ENCODE measurements at places on chromosomes 5 and 9. TPM values are rescaled to one million over a fixed set of nuclear protein-coding genes. Genes with fewer than 3 reads are reported as not detected.

The PDE6A gene
- polyA plus RNA-seq: not detected

The PIP5KL1 gene
- polyA plus RNA-seq: 1.4 TPM

The DIRAS2 gene
- polyA plus RNA-seq: not detected

The SV2C gene
- not detected for polyA plus RNA-seq

- no peaks in the 10 kb centered on the region for H3K36me3 ChIP-seq
- no peak overlapping the region for H3K27ac ChIP-seq
- no peaks in the 10 kb centered on the region for H3K4me1 ChIP-seq
- no peak overlapping the region for H3K4me3 ChIP-seq
- no peaks in the 10 kb centered on the region for H3K27me3 ChIP-seq
These were observed 495.8 kb downstream of the CHSY3 start for GRCh38 chr5:130400091-130400490.

DNA sequence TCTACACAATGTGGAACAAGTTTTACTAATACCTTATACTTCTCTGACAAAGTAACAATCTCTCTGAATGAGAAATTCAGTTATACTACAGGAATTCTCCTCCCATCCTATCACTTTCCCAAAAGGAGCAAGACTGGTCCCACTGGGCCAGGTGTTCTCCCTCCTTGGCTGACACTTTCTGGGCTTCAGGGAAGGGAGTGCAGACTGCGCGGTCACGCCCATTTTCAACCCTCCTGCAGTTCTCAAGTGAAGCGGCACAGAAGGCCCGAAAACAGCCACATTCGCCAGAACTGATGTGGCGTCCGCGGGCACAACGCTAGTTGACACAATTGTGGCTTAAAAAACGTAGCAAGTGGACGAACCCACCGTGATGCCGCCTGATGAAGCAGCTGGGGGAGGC is 603 bp downstream of the SAXO1 start:
- H3K36me3 ChIP-seq: no peaks in the 10 kb centered on the region
- no peaks in the 10 kb centered on the region for H3K4me1 ChIP-seq
- H3K27me3 ChIP-seq: no peaks in the 10 kb centered on the region
- no peak for DNase-seq
- H3K27ac ChIP-seq: no peak overlapping the region
- H3K4me3 ChIP-seq: no peak overlapping the region

DNA sequence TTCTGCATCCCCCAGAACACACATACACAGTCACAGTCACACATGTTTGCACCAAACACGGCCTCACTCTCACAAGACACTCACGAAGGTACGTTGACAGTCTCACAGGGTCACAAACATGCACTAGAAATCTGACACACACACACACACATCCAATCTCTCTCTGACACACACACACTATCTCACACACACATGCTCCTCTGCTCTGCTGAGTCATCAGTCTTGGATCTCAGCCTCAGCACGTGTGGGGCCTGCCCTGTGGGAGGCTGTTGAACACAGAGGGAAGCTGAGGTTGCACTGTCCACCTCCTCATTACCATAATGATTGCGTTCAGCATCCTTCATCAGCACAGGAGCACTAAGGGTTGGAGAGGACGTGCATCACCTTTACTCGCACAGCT is 188.8 kb downstream of the MTRR start:
- H3K27me3 ChIP-seq: no peaks in the 10 kb centered on the region
- no peak overlapping the region for H3K27ac ChIP-seq
- DNase-seq: no peak
- no peaks in the 10 kb centered on the region for H3K36me3 ChIP-seq
- no peak overlapping the region for H3K4me3 ChIP-seq

GRCh38 chr9:135131488-135131887 is 44.0 kb downstream of the OLFM1 start:
- no peak for DNase-seq
- no peak overlapping the region for H3K27ac ChIP-seq
- no peaks in the 10 kb centered on the region for H3K27me3 ChIP-seq
- H3K36me3 ChIP-seq: no peaks in the 10 kb centered on the region

- H3K27me3 ChIP-seq: no peaks in the 10 kb centered on the region
- no peaks in the 10 kb centered on the region for H3K36me3 ChIP-seq
- H3K4me3 ChIP-seq: no peak overlapping the region
- no peaks in the 10 kb centered on the region for H3K4me1 ChIP-seq
- H3K27ac ChIP-seq: no peak overlapping the region
These were observed 208.8 kb upstream of the IRX2 start for GRCh38 chr5:2960294-2960693.

- peak; percentile 70 for DNase-seq
- no peak overlapping the region for H3K4me3 ChIP-seq
- H3K27me3 ChIP-seq: no peaks in the 10 kb centered on the region
- H3K36me3 ChIP-seq: no peaks in the 10 kb centered on the region
- no peak overlapping the region for H3K27ac ChIP-seq
- H3K4me1 ChIP-seq: no peaks in the 10 kb centered on the region
These were observed 19.2 kb downstream of the NKD2 start for GRCh38 chr5:1027631-1028441.

GRCh38 chr5:645421-645820 is 33.3 kb downstream of the CEP72 start:
- H3K27ac ChIP-seq: no peak overlapping the region
- no peaks in the 10 kb centered on the region for H3K36me3 ChIP-seq
- no peaks in the 10 kb centered on the region for H3K27me3 ChIP-seq

DNA sequence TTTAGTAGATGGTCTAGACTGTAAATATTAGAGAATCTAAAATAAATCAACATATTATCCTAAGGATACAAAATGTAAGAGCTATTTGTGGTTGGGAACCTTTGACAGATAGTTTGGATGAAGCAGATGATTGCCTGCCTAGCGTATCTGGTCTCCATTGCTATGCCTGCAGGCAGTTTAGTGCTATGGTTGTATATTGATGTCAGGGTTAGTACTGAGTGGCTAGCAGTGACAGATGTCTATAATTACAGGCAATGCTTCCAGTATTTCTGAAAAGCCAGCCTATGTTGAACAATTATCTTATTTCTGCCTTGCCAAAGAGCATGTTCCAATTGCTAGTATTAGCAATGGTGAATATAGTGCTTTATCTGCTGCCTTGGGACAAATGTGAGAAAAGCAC is 151.3 kb upstream of the TLX3 start:
- H3K27me3 ChIP-seq: no peaks in the 10 kb centered on the region
- no peak overlapping the region for H3K27ac ChIP-seq
- H3K4me1 ChIP-seq: no peaks in the 10 kb centered on the region
- DNase-seq: no peak

GRCh38 chr5:10489810-10490426 is 48.2 kb downstream of the ROPN1L start:
- no peak overlapping the region for H3K4me3 ChIP-seq
- no peaks in the 10 kb centered on the region for H3K36me3 ChIP-seq
- H3K4me1 ChIP-seq: no peaks in the 10 kb centered on the region
- H3K27me3 ChIP-seq: no peaks in the 10 kb centered on the region

DNA sequence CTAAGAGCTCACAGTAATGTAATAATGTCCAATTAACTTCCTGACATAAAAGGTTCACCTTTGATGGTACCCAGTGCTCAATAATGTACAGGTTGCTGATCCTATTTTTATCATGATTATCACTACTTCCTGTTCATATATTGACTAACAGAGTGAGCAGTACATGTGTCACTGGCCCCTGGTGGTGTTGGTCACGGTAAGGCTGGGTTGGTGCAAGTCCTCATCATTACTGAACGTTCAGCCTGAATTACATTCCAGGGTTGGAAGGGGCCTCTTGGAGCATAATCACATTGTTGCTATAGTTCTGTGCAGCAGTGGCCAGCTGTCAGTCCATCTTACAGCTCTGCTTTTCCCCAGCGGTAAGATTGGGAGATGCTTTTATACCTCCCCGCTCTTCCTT is 24.2 kb upstream of the CKMT2 start:
- H3K36me3 ChIP-seq: no peaks in the 10 kb centered on the region
- no peak for DNase-seq
- no peaks in the 10 kb centered on the region for H3K27me3 ChIP-seq
- H3K4me1 ChIP-seq: no peaks in the 10 kb centered on the region
- H3K4me3 ChIP-seq: no peak overlapping the region

DNA sequence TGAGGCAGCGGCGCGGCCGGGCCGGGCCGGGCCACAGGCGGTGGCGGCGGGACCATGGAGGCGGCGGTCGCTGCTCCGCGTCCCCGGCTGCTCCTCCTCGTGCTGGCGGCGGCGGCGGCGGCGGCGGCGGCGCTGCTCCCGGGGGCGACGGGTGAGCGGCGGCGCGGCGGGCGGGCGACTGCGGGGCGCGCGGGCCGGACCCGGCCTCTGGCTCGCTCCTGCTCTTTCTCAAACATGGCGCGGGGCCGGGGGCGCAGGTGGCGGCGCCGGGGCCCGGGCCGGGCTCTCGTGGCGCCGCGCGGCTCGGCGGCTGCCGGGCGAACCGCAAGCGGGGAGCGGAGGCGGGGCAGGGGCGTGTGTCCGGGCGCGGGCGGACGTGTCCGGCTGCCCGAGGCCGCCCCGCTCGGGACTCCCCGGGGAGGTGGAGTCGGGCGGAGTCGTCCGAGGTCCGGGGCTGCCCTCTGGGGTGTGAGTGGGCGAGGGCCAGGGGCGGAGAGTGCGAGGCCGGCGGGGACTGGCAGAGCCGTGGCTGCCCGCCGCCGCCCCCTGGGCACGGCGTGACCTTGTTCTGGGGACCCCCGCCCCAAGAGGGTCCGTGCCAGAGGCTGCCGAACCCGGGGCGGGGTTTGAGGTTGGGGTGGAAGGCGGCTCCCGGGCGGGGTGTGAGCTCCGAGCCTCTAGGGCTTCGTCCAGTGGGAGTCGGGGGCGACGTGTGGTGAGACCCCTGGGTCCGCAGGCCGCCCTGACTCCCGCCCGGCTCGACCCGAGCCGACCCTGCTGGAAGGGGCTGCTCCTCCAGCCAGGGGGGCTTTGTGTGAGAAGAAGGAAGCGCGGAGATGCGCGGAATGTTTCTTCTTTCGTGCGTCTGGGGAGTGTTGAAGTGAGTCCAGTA is 485 bp downstream of the TGFBR1 start:
- H3K4me3 ChIP-seq: peak overlapping the region; percentile 95
- H3K36me3 ChIP-seq: no peaks in the 10 kb centered on the region
- H3K27me3 ChIP-seq: no peaks in the 10 kb centered on the region
- H3K4me1 ChIP-seq: peaks cover 5% of the 10 kb centered on the region
- DNase-seq: peak; percentile 93

DNA sequence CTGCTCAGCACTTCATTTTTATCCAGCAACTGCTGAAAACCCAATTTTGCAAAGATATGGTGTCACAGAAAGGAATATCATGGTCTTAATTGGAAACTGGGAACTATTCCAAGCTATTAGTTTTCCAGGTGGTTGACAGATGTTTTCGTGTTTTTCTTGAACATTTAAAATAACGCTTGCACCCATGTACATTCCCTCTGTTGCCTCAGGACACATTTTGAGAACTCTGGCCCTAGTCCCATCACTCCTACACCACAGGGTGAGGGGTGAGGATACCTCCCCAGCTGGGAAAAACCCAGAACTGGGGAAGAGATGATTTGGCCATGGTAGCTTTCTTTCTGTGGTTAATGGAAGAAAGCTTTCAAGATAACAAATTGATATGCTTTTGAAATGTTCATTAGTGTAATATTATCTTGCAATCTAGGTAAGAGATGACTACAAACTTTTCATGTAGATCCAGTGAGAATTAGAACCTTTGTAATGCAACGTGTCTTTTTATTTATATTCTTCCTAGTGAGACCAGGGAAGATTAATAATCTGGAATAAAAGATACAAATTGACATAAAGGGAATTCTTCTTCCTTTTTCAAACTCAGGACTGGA is 627.0 kb downstream of the RAB3C start:
- peaks cover 7% of the 10 kb centered on the region for H3K4me1 ChIP-seq
- H3K27me3 ChIP-seq: no peaks in the 10 kb centered on the region
- no peak overlapping the region for H3K27ac ChIP-seq
- H3K36me3 ChIP-seq: no peaks in the 10 kb centered on the region

GRCh38 chr9:128370367-128370751 is 815 bp upstream of the URM1 start:
- peak overlapping the region; percentile 19 for H3K4me3 ChIP-seq
- DNase-seq: no peak
- H3K4me1 ChIP-seq: no peaks in the 10 kb centered on the region

GRCh38 chr9:5608298-5609225 is 20.3 kb upstream of the RIC1 start:
- peak overlapping the region; percentile 67 for H3K4me3 ChIP-seq
- H3K27ac ChIP-seq: peak overlapping the region; percentile 93
- H3K36me3 ChIP-seq: no peaks in the 10 kb centered on the region
- no peaks in the 10 kb centered on the region for H3K4me1 ChIP-seq
- no peak for DNase-seq

- peak within 1 kb of the TSS; percentile 93 for H3K4me3 ChIP-seq
- no peaks in the 10 kb centered on the region for H3K4me1 ChIP-seq
- H3K27ac ChIP-seq: peak within 1 kb of the TSS; percentile 93
- H3K36me3 ChIP-seq: no peaks in the 10 kb centered on the region
- peak; percentile 94 for DNase-seq
These were observed at the start of gene UBTD2 for GRCh38 chr5:172283020-172283861. Gene UBTD2 (minus strand): TSS chr5:172283764. CDS start chr5:172283665, 99 bp downstream.

GRCh38 chr5:150458802-150459557 is 9.4 kb upstream of the RPS14 start:
- peak; percentile 81 for DNase-seq
- no peaks in the 10 kb centered on the region for H3K4me1 ChIP-seq
- H3K27ac ChIP-seq: no peak overlapping the region
- no peaks in the 10 kb centered on the region for H3K27me3 ChIP-seq
- no peak overlapping the region for H3K4me3 ChIP-seq
- H3K36me3 ChIP-seq: no peaks in the 10 kb centered on the region

- no peaks in the 10 kb centered on the region for H3K36me3 ChIP-seq
- no peak for DNase-seq
- no peak overlapping the region for H3K27ac ChIP-seq
These were observed 40.4 kb upstream of the F2RL2 start for GRCh38 chr5:76663573-76663972.

DNA sequence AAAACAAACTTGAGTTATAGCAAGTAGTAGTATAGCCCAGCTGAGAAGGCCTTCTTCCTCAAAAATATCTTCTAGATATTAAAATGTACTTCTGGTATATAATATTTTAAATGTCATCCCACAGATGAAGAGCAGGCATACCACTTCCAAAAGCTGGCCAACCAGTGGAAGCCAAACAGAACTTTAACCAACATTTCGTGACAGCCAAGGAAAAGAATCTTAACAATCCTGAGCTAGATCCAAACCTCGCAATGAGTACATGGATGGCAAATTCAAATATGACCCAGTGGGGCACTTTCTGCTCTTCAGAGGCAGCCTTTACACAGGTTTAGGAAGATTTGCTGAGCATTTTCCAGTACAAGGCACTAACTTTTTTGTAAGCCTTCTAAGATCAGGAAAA is 91.8 kb upstream of the ACO1 start:
- no peak overlapping the region for H3K27ac ChIP-seq
- H3K27me3 ChIP-seq: no peaks in the 10 kb centered on the region

GRCh38 chr9:105957830-105958229 is 263.5 kb downstream of the TMEM38B start:
- H3K27ac ChIP-seq: no peak overlapping the region
- H3K4me3 ChIP-seq: no peak overlapping the region
- no peaks in the 10 kb centered on the region for H3K4me1 ChIP-seq
- no peaks in the 10 kb centered on the region for H3K27me3 ChIP-seq
- H3K36me3 ChIP-seq: no peaks in the 10 kb centered on the region

Data from aorta (tissue), 5 donors.